Gastroesophageal sphincter (tissue), 4 donors: ENCODE measurements at places on chromosomes 1 and 21. TPM values are rescaled to one million over a fixed set of nuclear protein-coding genes. Genes with fewer than 3 reads are reported as not detected.

Gene COL24A1
- 4.3 TPM for total RNA-seq

Gene VCAM1
- 13.7 TPM for total RNA-seq

Gene KCNJ9
- total RNA-seq: not detected

Gene CRYZ
- total RNA-seq: 72.4 TPM

Gene FNDC5
- total RNA-seq: 7.3 TPM

Gene REN
- total RNA-seq: not detected

Gene LZIC
- 45.1 TPM for total RNA-seq

Gene FMOD
- total RNA-seq: 42.6 TPM

Gene NID1
- 322 TPM for total RNA-seq

Gene SPRR2A
- total RNA-seq: not detected

Gene OR6P1
- not detected for total RNA-seq

Gene TM2D1
- 73.0 TPM for total RNA-seq

Gene DCST2
- not detected for total RNA-seq
